AG04449 (cell line): ENCODE measurements at places on chromosomes 13 and 19.

- peak; percentile 71 for DNase-seq
Measured at GRCh38 chr13:109243311-109243951, 543.0 kb downstream of the IRS2 start.

DNA sequence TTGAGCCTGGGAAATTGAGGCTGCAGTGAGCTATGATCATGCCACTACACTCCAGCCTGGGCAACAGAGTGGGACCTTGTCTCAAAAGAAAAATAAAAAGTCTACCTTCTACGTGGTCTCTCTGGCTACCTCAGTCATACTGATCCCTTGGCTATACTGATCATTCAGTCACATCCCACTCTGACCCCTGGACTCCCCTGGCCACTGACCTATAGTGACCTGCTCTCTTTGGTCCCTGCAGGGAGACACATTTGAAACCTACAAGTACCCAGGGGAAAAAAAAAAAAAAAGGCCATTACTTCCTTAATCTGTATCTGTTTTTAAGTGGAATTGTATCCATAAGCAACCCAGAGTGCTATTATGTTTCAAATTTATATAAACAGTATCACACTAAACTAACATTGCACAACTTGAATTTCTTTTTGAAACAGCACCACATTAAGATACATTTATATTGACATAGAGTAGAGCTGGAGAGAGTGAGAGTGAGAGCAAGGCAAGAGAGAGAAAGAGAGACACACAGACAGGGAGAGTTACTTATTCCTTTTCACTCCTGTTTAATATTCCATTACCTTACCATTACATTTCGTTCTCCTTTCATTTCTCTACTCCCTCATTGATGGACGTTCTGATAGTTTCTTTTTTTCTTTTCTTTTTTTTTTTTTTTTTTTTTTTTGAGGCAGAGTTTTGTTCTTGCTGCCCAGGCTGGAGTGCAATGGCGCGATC lies 23.7 kb upstream of the CERS4 start:
- DNase-seq = no peak

DNA sequence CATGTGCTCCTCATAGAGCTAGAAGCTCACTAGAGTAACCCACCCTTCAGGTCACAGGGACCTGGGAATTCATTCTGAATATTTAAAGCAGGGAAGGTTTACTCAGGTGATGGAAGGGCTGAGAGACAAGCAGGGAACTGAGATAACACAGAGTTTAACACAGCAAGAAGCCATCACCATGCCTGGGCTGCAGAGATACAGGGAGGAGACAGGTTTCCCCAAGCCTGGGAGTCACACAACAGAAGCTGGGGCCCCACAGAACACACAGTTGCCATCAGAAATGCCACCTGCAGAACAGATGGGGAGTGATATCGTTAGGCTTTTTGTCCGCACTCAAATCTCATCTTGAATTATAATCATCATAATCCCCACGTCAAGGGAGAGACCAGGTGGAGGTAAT lies 7.9 kb upstream of the CYSLTR2 start:
- no peak for DNase-seq

GRCh38 chr19:49395581-49396407 lies 7.7 kb downstream of the KASH5 start:
- DNase-seq = no peak

DNA sequence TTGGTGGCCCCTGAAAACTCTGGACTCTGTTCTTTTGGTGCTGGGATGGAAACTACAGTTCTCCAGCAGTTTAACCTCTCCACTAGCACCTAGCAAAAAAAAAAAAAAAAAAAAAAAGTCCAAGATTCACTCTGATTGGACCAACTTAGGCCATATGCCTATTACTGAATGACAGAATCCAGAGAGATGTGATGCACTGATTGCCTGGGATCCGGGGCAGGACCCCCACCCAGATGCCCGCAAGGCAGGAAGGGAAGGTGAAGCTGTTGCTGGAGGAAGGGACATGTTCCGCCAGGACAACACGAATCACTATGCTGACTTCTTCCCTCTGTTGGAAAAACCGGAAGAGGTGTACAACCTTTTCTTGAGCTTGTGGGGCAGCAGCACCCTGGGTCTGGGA lies 152.5 kb upstream of the ZNF536 start:
- DNase-seq = no peak

DNA sequence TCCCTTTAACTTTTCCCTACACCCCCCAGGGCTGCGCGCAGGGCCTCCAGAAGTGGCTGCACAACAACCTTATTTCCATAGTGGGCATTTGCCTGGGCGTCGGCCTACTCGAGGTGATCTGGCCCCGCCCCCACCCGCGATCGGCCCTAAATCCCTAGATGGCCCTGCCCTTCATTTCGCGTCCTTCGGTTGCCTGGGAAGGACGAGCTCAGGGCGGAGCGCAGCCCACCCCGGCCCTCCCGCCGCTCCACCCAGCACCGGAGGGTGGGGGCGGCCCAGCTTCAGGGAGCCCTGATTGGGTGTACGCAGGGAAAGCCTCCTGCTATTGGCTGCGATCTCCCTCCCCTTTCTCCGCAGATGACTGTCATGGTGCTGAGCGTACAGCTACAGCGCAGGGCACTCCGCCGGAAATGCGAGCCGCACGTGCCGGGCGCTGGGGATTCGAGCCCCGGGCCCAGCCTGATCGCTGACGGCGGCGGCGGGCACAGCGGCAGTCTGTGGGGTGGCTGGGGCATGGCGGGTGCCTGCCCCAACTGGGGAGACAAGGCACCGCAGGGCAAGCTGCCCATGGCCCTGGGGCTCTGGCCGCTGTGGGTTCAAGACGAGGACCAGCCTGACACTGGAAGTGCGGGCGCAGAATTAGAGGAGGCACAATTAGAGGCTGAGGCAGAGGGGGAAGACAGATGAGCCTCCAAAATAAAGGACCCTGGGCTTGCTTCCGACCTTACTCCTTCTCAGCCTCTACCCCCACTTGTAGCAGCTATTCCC lies 4.3 kb downstream of the CD37 start:
- DNase-seq = no peak

DNA sequence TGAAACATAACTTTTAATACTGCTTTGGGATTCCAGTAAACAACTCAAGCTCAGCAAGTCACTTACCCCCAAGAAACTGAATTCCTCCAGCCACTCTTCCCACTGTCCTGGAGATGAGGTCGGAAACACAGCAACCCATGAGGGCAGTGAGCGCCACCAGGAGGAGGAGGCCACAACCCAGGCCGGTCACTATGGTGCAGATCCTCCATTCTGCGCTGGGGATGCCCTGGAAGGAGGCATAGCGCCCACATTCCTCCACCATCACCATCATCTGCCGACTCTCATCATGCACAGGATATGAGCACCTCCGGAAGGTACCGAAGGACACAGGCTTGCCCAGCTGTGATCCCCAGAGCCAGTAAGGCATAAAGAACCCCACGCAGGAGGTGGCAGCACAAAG lies 2.2 kb downstream of the LHFPL6 start:
- no peak for DNase-seq

DNA sequence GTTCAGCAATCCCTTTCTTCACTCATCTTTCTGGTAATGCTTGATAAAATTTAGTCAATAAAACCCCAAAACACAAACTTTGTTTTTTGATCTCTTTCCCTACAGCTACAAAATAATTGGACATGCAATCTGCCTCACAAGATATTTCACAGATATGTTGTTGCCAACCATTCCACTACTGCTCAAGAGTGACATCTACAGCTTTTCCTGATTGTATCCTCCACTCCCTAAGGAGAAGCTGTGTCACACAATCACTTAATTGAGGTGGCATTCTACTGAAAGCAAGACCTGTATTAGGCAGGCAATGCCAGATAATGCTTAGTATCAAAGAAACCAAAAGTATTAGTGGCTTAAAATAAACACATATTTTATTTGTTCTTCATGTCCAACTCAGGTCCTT lies 1646.2 kb upstream of the SPRY2 start:
- no peak for DNase-seq

- no peak for DNase-seq
Measured at GRCh38 chr19:27975419-27976005, 1237.4 kb downstream of the UQCRFS1 start.

GRCh38 chr13:73166204-73166603 lies 107.4 kb downstream of the KLF5 start:
- no peak for DNase-seq

DNA sequence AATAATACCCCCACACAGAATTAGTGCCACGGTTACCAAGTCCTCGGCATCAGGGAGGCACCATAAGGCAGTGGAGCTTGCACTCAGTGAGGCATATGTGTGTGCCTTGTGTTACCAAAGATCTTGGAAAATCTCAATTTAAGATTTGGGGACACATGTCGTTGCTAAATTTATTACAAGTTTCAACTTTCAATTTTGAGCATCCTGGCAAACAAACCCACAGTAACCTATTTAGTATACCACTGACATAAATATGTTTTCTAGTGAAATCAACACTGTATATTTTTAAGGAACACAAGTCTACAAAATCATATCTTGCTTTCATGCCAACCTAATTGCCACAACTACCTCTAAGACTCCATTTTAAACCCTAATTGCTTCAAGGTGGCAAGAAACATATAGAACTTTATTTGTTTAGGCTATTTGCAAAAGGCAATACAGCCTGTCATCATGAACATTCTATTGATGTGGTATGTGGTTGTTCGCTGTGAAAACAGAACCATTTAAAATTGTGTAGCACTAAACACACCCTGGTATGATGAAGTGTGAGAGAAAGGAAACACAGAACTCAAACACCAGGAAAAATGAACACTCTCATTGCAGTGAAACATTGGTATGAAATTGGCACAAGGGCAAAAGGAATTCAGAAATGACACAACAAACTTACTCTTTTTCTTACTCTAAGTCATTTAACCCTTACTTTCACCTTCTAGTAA lies 531.1 kb downstream of the IRS2 start:
- DNase-seq = no peak

DNA sequence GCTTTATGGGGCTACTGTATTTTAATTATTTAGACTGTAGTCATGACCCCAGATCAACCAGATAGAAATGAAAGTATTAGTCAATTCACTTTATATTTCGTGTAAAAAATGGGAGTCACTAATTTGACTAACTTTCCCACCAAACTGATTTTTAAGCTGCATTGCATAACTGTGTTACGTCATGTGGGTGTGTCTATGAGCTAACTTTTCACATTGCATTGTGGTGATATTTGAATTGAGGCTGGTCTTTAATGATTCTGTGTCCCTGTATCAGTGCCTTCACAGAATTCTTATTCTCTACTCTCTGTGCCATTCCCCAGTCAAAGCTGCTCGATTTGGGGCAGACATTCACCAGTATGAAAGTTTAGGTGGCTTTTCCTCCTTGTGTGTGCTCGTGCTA lies 172.7 kb upstream of the MAB21L1 start:
- no peak for DNase-seq

DNA sequence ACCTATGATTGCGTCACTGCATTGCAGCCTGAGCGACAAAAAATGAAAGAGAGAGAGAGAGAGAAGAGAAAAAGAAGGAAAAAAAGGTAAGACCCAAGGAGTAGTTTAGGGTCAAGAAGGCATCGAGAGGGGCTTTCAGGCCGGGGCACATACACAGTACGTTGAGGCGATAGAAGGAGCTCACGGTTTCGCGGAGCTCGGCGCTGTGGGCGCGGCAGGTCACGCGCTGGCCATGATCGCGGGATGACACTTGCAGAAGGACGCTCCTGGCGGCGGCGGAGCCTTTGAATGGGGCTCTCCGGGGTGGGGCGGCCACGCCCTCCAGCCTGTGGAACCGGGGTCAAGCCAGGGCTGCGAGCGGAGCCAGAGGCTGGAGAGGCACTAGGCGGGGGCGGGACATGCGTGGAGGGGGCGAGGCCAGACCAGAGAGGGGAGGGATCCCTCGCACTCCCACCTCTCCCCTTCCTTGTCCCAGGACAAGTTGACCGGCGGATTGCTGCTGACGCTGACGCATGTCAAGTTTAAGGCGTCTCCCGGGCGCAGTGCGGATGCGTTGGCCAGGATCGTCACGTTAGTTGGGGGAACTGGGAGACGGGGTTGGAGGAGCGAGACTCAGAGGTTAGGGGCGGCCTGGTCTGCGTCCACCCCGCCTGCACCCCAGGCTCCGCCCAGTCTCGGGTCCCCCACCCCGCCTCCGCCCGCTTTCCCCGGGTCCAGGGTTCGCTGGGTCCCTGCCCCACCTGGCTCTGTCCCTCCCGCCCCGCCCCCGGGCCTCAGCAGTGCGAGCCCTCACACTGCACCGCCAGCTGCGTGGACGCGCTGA lies 6.9 kb downstream of the NPHS1 start:
- DNase-seq = no peak

GRCh38 chr13:52848455-52849195 lies at the start of gene PCDH8:
Gene PCDH8 (minus strand): TSS chr13:52848640. CDS start chr13:52848436, 204 bp downstream.
- no peak for DNase-seq

- no peak for DNase-seq
Measured at GRCh38 chr13:59203855-59204254, 959.9 kb downstream of the DIAPH3 start.
